ENCODE measurements at places on chromosomes 3 and 15.
A peak's percentile ranks its signal among the peaks of the same experiment; 100 is the strongest.

- DNase-seq: no peak
Measured at GRCh38 chr3:105828703-105829102, 40.1 kb downstream of the CBLB start.

DNA sequence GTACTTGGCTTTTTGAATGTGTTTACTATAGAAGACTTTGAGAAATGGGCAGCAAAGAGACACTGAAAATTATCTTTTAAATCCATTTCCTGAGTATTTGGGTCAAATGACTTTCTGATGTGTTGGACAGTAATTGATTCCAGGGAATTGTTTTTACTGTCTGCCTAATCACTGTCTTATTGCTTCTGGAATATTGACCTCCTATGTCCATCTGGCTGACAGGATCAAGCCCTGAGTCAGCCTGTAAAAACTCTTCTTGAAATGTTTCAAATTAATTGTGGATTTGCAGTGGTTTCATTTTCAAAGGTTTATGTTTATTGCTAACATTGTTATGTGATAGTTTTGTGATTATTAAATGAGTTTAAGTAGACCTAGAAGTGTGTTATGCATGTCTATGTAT, 50.6 kb upstream of the MLF1 start:
- DNase-seq: no peak

DNA sequence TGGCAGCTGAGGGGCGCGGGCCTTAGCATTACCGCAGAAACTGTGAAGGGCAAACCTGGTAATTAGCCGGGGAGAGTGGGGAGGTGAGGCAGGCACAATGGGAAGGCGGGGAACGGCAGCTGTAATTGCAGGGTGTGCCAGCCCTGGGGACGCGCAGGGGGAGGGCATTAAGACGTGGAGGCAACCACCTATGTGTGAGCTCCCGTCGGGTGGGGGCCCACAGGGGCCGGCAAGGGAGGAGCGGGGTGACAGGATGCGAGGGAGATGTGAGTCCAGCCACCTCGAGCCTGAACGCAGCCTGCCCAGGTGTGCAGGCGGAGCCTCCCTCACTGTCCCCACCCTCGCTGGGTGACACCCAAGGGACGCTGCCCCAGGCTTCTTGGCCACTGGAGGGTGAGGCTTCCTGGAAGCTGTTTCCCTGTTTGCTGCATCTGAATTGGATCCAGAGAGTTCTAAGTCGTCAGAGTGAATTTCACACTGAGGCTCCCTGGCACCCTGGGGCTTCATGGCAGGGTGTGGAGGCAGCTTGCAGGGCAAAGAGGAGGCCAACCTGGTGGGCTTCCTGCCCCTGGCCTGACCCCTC, 130.6 kb upstream of the MEF2A start:
- no peak for DNase-seq

DNA sequence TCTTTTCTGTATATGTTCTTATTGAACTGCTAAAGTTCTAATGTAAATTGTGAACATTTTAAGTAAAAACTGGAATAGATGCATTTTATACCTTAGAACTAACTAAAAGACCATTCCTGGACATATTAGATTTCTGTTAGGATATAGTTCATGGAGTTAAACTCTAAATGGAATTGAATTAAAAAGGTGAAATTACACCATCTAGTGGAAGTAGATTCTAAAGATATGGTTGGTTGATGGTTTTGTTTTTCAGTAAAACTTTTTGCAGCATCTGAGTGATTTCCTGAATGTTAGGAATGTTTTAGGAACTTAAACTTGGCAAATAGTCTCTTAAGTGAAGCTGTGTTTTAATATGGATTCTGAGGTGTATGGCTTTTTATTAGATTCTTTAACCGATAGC, 96.8 kb downstream of the SLMAP start:
- DNase-seq: no peak

DNA sequence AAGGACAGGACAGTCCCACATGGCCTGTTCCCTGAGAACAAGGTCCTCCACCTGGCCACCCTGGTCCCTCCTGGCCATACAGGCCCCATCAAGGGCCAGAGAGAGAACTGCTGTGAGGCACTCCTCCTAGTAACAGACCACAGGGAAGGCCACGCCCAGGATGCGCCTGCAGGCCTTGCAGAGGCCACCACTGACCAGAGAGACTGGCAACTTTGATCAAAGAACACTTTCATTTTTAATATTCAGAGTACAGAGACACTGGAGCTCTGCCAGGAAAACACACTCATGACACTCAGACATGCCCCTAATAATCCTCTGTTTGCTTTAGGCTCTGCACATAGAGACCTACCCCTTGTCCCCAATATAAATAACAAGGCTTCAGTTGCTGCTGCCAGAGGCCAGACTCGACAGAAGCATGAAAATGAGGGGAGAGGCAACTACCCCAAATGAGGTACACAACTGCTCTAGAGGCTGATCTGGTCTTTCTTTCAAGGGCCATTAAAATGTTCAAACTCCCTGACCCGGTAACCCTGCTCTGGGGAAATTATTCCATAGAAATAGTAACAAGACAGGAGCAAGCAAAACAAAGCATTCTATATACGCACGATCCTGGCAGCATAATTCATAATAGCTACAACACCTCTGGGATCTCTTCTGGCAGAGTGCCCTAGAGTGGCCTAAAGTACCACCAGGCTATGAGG, 44.8 kb downstream of the CCDC12 start:
- no peak for DNase-seq

- no peak for DNase-seq
Measured at GRCh38 chr3:134998855-134999254, 203.8 kb downstream of the EPHB1 start.

- DNase-seq: no peak
Measured at GRCh38 chr3:135118792-135119191, 323.7 kb downstream of the EPHB1 start.

GRCh38 chr15:92619145-92620101, 36.2 kb downstream of the FAM174B start:
- no peak for DNase-seq

- no peak for DNase-seq
Measured at GRCh38 chr15:99113547-99114271, 8.8 kb downstream of the SYNM start.

DNA sequence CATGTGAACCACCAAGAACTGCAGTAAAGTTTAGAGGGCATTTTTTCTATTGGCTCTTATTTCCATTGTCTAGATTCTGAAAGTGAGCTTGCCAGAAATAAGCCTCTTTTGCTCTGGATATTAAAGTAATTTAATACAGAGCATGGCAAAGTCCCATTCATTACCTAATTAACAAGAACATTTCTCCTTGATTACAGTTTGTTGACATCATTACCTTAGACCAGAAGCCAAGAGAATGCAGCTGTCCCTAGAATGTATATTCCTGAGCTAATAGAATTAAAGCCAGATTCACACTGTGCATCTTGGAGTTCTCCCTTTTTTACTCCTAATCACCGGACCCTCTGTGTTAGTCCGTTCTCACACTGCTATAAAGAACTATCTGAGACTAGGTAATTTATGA, 46.4 kb upstream of the TM4SF4 start:
- no peak for DNase-seq

DNA sequence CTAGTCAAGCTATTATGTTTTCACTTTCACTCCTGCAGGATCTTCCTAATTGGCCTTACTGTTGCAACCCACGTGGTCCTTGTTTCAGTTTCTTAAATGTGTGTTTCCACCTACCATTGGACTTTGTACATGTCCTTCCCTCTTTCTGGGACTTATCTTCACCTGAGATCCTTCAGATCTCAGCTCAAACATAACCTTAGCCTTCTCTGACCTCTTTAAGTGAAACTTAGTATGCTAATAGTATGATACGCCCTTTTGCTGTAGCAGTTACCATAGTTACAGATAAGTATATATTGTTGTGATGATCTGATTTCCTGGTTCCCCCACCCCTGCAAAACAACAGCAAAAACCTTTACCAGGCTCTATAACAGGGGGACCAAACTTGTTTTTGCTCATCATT, 35.2 kb downstream of the U2SURP start:
- DNase-seq: no peak

GRCh38 chr3:11480663-11481298, 162.9 kb downstream of the VGLL4 start:
- DNase-seq: no peak

DNA sequence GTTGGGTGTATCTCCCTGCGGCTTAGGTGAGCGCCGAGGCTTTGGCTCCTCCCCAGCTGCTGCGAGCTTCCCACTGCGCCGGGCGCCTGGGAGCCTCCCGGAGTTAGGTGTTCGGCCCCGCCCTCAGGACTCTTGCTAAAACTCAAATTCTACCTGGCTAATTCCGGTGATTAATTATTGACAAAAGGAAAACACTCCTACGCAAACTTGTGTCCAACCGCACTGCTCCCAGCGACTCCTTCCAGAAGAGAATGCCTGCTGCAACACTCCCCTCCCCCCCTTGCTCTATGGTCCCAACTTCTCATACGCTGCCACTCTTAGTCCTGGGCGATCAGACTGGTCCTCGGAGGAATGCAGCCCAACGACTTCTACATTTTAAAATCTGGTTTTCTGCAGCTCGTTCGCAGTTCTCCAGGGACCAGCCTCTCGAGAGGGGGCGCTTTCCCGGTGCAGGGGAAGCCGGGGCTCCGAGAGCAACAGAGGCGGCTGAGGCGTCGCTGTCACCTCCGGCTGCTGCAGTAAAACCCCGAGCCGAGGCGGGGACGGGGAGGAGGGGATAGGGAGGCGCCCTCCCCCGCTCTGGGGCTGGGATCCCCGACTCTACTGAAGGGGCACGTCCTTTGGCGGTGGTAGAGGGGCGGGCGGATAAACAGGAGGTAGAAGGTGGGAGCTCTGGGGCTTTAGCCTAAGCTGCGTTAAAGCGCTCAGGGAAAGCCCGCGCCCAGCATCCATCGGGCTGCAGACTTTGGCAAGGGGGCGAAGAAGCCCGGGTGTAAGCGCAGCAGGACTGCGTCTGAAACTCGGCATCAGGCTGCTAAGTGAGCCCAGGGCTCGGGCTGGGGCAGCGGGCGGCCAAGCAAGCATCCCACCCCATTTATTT, at the start of gene SPTSSB:
Gene SPTSSB (minus strand): TSS at position 77 of the 880 bp plus-strand sequence. CDS start 25,194 bp downstream, outside the sequence.
- DNase-seq: peak; percentile 42

GRCh38 chr3:137343283-137343682, 385.5 kb downstream of the IL20RB start:
- no peak for DNase-seq

DNA sequence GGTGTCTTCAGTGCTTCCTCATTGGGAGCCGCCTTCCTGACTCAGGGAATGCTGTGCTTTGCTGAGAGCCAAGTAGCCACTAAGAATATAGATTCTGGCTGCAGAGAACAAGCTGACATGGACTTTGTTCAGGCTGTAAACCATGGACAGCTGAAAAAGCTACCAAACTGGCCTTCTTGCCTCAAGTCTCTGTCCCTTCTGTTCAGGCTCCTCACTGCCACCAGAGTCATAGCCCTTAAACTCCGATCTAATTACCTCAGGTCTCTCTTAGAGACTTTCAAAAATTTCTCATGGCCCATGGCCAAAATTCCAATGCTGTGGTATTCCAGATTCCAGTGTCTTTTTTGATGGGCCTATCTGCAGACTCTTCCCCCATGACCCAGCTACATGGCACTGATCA, 19.4 kb upstream of the PTX3 start:
- DNase-seq: no peak

DNA sequence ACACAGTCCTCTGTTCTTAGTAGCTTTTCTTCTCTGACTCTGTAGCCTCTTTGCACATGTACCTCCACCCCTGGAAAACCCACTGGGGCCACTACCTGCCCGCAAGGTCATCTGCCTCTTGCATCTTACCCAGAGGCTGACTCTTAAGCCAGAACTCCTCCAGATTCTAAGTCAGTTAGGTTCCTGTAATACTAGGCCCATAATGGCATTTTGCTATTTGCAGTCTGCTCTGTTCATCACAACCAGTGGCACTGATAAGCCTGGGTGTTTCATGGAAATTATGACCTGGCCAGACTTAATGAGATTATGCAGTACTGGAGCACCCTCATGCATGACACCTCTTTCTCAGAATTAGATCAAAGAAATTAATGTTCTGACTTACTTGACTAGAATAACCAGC, 31.7 kb upstream of the ATG7 start:
- no peak for DNase-seq

DNA sequence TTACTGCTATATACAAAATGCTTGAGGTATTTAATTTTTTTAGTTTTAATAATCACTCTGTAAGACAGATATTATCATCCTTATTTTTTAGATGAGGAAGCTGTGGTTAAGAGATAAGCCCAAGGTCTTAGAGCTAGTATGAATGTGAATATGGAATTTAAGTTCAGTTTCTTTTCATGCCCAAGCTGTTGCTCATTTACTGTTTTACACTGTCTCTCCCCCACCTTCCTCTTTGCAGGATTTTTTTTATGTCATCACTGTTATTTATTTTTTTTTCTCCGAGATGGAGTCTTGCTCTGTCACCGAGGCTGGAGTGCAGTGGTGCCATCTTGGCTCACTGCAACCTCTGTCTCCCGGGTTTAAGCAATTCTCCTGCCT, 22.5 kb downstream of the MAP2K5 start:
- DNase-seq: no peak
